ENCODE measurements at places on chromosomes 11 and 22. TPM values are rescaled to one million over a fixed set of nuclear protein-coding genes. Genes with fewer than 3 reads are reported as not detected.

Gene SCT
- total RNA-seq = not detected

Gene RIMBP3C
- total RNA-seq = 0.13 TPM

Gene CTNND1
- total RNA-seq = 61.2 TPM

Gene SLC1A2
- 0.10 TPM for total RNA-seq

Gene KDM4E
- total RNA-seq = not detected

Gene RAG2
- not detected for total RNA-seq

Gene POU2AF3
- total RNA-seq = 1.4 TPM

Gene SCGB1D2
- total RNA-seq = 0.28 TPM

Gene PARVA
- 24.3 TPM for total RNA-seq

Gene GAL3ST1
- total RNA-seq = 11.6 TPM

Gene CBX7
- 1.4 TPM for total RNA-seq

Gene ART5
- total RNA-seq = 0.16 TPM

Gene CABP4
- not detected for total RNA-seq

Gene GSTT2B
- total RNA-seq = 0.22 TPM

Gene JAM3
- 3.7 TPM for total RNA-seq

Gene EEF1G
- 2,021 TPM for total RNA-seq

Gene OAF
- total RNA-seq = 9.5 TPM

Gene RFPL2
- total RNA-seq = 0.16 TPM

Gene ZBTB16
- 1.2 TPM for total RNA-seq

Gene CATSPERZ
- total RNA-seq = 2.1 TPM

Gene CCDC87
- total RNA-seq = 0.63 TPM
